ENCODE measurements at places on chromosomes 6 and 20.

DNA sequence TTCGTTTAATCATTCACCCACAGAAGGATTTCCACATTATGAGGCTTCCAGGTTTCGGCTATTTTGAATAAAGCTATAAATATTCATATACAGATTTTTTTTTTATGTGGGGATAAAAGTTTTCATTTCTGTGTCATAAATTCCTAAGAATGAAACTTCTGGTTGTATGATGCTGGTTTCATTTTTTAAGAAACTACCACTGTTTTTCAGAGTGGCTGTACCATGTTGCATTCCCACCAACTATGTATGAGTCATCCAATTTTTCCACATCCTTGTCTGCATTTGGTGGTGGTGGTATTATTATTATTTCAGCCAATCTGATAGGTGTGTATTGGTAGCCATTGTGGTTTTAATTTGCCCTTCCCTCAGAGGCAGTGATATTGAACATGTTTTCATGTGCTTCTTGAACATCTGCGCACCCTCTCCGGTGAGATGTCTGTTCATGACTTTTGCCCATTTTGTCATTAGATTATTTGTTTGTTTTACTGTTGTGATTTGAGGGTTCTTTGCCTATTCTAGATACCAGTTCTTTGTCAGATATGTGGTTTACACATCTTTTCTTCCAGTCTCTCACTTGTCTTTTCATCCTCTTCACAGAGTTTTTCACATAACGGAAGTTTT lies 75.5 kb downstream of the DOK5 start:
- no peak for DNase-seq

DNA sequence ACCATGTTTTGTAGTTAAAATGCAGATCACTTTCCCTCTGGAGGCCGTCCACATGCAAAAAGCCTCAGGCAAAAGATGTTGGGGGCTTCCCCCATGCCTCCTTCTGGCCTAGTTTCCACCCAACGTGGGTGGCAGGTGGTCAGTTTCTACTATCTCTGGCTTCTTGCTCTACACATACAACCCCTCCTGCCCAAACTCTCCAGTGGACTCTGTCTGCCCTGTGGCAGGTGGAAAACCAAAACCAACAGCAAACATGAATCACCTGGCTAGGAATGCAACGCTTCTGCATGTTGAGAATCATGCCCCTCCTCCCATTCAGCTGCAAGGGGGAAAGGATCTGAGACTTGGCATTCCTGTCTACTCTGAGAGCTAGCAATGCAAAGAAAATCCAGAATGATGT lies 94.8 kb downstream of the MBOAT1 start:
- DNase-seq: no peak

DNA sequence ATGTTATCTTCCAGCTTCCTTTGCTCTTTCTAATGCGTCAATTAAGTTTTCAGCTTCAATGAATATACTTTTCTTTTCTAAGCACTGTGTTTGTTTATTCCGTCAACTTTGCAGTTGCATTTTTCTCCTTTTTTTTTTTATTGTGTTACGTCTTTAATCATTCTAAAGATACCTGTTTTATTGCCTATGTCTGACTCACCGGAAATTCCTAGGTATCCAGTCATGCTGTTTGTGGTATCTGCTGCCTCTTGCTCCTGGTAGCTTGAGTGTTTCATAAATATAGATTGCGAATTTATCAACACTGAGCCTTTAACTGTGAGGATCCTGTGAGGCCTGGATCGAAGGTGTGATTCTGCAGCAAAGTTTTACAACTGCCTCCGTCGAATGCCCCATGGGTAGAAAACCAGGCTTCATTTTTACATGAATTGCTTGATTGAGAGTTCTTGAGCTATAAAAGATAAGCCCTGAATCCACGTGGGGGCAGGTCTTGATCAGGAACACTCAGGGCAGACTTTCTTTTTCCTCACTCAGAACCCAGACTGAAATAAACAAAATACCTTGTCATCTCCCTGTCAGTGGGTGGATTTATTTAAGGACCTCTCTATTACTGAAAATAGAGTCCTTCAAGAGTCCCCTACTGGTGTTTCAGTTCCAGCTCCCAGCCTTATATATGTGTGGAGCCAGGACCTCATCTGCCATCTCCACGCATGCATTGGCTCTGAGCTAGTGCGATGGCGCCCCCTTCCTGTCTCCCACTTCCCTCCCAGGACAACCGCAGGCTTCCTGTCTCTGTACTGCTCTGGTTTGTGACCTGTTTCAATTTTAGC lies 60.1 kb upstream of the LRRC1 start:
- no peak for DNase-seq

DNA sequence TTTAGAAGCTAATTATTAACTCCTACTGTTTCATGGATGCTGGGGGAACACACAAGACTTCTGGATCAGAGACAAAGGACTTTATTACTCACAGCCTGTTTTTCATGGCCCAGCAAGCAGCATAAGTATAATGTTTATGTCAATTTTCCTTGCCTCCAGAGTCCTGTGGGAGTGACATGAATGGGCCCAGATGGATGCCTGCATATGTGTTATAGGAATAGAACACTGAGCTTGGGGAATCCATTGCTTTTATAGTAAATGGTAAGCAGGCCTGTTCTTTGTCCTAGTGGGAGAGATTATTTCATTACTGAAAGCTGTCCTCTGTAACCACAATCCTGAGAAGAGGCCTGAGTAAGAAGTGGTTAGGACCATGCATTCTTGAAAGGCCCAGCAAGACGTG lies 25.6 kb downstream of the BLTP3A start:
- DNase-seq: no peak

- no peak for DNase-seq
Observed at GRCh38 chr6:118735320-118735719, 83.9 kb upstream of the CEP85L start.

- no peak for DNase-seq
Observed at GRCh38 chr6:150363733-150364132, 5.1 kb upstream of the IYD start.

- DNase-seq: no peak
Observed at GRCh38 chr20:4713401-4713800, 8.3 kb upstream of the PRND start.

DNA sequence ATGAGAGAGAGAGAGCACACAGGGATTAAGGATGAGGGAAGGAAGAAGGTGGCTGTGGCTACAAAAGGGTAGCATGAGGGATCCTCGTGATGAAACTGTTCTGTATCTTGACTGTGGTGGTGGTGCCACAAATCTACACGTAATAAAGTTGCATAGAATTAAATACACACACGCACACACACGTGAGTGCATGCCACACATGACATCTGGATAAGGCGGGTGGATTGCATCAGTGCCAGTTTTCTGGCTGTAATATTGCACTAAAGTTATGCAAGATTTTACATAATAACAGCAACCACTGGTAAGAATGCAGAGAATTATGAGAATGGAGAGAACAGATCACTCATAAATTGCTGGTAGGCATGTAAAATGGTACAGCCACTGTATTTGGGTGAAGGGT lies 16.9 kb upstream of the STK35 start:
- no peak for DNase-seq

- no peak for DNase-seq
Observed at GRCh38 chr20:63114006-63114692, 101.8 kb downstream of the YTHDF1 start.

DNA sequence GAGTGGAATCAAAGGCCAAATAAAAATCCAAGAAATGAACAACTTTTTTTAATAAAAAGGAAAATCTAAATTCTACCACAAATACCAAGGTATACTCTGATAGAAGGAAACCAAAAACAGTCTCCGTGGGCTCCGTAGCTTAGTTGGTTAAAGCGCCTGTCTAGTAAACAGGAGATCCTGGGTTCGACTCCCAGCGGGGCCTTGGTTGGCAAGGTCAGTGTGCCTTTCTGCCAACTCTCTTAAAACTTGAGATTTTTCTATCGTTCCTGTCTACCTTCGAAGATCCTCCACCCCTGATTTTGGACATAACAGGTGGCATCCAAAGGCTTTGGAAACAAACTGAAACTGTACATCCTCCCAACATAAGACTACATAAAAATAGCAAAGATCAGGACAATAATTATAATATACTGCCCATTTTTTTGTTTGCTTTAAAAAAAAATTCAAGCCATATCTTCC lies 197.9 kb downstream of the TRIM27 start:
- DNase-seq: no peak

DNA sequence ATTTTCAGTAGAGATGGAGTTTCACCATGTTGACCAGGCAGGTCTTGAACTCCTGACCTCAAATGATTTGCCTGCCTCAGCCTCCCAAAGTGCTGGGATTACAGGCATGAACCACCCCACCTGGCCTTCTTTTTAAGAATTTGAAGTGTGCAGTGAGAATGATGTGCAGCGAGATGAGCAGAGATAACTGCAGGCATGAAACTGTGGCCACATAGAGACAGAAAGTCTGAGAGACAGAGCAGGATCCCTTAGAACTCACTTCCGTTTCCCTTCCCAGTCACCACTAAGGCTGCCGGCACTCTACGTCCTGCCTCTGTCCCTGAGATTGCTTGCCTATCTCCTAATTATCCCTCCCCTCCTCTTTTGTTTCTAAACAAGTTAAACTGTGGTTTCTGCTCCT lies 27.2 kb downstream of the IL22RA2 start:
- no peak for DNase-seq

GRCh38 chr6:1624058-1624850 lies 14.5 kb downstream of the FOXC1 start:
- no peak for DNase-seq

- no peak for DNase-seq
Observed at GRCh38 chr6:143000811-143001210, 55.8 kb upstream of the HIVEP2 start.

GRCh38 chr6:132734694-132735236 lies 20.9 kb upstream of the VNN1 start:
- no peak for DNase-seq

- no peak for DNase-seq
Observed at GRCh38 chr6:13666194-13667105, 45.2 kb downstream of the RANBP9 start.

DNA sequence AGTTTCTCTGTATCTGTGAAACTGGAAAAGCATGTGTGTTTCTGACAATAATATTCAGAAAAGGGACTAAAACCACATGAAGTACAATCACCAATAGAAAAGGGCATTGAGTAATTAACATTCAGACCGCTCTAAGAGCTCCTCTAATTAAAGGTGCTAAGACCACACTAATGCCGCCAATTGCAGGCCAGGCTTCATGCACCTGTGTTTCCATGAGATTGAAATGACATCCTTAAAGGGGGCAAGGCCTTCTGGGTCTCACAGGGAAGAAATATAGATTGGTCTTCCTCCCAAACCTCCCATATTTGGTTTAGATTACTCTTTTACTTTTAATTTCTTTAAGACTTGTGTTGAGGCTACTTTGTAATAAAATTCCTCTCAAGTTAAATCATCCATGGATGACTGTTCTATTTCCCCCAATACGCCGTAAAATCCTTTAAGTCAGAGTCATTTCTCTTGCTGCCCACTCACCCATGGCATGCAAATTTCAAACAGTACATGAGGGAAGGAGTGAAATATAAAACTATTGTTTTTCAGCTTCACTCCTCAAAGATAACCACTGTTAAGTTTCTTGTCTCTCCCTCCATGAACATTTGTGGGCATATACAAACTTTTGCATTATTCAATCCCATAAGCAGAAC lies 110.6 kb downstream of the UBE3D start:
- no peak for DNase-seq

- no peak for DNase-seq
Observed at GRCh38 chr6:6699741-6700367, 111.3 kb downstream of the LY86 start.

DNA sequence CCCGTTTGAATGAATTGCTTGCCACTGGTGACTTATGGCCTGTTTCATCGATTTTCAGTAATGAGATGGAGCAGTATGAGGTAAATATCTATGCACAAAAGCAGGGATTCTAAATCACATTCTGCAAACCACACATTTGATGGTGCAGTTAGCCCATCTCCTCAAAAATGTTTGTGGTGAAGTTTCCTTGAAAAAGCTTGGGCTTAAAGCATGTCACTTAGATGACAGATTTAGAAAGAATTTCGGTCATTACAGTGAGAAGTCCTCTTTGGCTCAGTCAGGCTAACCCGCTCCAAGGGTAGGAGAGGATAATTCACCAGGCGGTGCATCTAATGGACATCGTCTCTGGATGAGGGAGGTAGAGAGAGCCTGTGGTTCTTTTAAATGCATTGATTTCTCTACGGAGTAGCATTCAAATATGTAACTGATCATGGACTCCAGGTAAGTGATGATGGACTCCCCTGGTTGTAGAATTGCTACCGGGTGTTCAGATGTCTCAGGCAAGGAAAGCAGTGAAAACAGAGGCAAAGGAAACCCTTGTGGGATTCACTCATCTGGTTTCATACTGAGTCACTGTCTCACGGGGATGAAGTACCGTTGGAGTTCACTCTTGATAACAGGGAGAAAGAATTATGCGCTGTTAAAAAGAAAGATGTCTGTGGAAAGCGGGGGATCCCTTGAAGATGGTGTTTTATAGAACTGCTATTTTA lies 65.3 kb downstream of the AIG1 start:
- DNase-seq: no peak

DNA sequence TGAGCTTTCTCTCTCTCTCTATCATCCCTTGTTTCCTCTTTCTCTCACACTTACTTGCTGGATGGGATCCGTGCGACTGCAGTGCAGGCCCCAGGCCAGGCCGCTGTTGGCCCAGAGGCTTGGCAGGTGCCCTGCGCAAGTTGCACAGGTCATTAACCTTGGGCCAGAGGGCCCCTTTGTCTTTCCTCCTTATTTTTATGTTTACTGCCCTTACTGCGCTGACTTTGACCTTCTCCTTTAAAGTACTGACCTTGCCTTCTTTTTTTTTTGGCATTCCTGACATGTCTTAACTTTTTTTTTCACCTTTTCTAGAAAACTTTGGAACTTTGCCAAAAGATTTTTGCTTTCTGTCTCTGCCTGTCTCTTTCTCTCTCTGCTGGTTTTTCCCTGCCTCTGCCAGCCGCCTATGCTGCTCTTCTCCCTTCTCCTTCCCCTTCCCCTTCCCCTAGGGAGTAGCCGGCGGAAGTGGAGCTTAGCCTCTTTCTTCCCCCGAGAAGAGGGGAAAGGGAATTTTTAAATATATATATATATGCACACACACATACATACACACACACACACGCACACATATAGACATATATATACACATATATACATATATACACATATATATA lies 59.6 kb upstream of the CDH4 start:
- no peak for DNase-seq
